ENCODE measurements at places on chromosomes 7 and 10.
A peak's percentile ranks its signal among the peaks of the same experiment; 100 is the strongest.

DNA sequence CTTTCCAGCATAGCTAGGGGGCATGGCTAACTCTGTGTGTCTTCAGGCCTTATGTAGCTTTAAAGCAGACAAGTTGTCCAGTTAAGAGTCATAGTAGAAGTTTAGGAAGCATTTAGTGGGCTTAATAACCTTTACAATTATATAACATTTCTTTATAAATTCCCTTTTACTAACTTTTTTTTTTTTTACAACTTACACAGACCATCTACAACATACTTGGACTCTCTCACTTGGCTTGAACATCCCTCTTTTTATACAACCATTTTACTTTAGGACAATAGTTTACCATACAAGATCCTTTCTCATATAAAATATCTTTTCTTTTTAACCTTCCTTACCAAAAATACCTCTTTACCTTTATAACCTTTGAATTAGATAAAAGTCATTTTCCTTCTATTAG, 26.3 kb downstream of the SP4 start:
- DNase-seq, result no peak

GRCh38 chr7:954330-955238, at the start of gene ADAP1:
Gene ADAP1 (minus strand): TSS chr7:954680. CDS start chr7:954477, 203 bp downstream.
- peak; percentile 46 for DNase-seq

DNA sequence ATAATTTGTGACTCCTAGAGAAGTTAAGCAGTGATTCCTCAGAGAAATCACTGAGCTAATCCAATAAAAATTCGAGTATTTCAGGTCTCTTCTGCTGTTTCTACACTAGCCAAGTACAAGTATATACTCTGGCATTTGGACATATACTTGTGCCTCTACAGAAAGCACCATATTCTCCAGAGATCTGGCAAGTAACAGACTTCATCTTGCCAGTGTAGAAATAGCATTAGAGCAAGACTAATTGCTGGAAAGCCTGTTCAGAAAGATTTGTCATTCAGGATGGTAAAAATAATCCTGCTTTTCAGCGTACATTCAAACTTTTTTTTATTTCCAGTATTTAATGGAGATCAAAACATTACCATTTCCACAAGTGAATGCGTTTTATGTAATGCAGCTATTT, 410.8 kb upstream of the ETV1 start:
- no peak for DNase-seq

GRCh38 chr10:103145046-103145445, 48.0 kb downstream of the NT5C2 start:
- peak; percentile 88 for DNase-seq

- DNase-seq, result peak; percentile 58
Measured at GRCh38 chr10:61642676-61643075, 20.1 kb upstream of the CABCOCO1 start.

DNA sequence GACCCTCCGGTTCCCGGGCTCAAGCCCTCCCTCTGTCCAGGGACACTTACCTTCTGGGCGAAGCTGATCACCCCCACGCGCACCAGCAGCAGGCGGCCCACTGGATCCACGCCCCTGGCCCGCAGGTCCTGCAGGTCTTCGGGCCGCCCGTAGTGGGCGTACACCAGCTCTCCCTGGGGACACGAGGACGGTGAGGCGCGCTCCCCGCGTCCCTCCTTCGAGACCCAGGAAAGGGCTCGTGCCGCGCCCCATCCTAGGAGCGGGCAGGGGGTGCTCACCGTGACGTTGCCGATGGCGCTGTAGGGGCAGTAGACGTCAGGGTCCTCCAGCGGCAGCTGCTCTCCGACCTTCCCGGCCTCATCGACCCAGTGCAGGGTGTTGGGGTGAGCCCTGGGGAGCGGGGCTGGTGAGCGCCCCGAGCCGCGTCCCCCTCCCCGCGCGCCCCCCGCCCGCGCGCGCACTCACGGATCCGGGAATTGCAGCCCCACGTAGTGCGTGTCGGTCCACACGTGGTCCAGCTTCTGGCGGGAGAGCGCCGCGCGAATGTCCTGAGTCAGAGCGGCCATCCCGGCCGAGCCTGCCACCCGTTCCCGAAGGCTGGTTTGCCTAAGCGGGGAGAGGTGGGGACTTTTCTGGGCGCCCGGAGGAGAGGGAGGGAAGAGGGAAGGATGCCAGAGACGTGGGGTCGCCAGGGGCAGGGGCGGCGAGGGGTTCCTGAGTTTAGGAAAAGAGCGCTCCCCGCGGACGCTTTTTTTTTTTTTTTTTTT, 8.2 kb downstream of the TFR2 start:
- DNase-seq, result peak; percentile 53

DNA sequence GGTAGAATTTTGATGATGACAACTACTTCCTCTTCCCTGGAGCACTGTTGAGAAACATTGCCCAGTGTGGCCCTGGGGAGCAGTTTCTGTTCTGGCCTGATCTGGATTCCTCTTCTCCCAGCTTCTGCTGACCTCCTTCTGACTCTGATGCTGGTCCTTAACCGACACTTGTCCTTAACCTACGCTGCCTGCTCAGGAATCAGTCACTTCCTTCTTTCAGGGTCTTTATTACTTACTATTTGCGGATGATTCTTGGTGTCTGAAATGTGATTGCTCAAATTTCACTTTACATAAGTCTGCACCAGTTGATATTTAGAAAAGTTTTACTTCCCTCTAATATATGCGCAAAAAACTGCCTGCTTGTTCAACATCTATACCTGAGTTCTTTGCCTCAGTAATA, 164.1 kb downstream of the PTEN start:
- no peak for DNase-seq

- DNase-seq, result no peak
Measured at GRCh38 chr7:20113427-20114027, 103.7 kb downstream of the MACC1 start.

- no peak for DNase-seq
Measured at GRCh38 chr7:74542558-74543117, 88.9 kb downstream of the GTF2IRD1 start.

- no peak for DNase-seq
Measured at GRCh38 chr7:28998105-28998504, 40.0 kb upstream of the TRIL start.

GRCh38 chr10:127013211-127013656, 108.0 kb downstream of the DOCK1 start:
- DNase-seq, result no peak

GRCh38 chr7:50653981-50654425, 88.8 kb upstream of the DDC start:
- DNase-seq, result no peak

- peak; percentile 49 for DNase-seq
Measured at GRCh38 chr7:15602236-15602635, 40.4 kb upstream of the AGMO start.

GRCh38 chr10:102112210-102112817, 7.9 kb downstream of the LDB1 start:
- DNase-seq, result no peak

DNA sequence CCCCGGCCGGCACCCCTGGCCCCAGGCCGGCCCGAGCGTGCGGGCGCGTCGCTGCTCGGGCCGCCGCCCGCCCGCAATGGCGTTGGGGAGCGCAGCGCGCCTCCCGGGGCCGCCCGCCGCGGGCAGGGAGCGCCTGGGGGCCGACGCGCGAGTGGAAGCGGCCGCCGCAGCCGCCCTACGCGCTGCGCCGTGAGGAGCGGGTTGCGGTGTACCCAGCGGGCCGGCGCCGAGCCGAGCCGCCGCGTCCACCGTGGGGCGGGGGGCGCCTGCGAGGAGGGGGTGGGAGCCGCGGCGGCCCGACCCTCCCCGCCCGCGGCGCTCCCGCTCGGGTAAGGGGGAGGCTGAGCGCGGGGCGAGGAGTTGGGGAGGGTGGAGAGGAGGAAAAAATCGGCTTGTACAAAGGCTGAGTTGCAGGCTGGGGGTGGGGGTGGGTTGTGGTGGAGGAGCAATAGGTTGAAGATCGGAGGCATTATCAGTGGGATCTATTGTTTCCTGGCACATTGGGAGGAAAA, 473 bp downstream of the PPP1R9A start:
- peak; percentile 13 for DNase-seq

- DNase-seq, result peak; percentile 35
Measured at GRCh38 chr7:124032369-124033094, at the start of gene TMEM229A. Gene TMEM229A (minus strand): TSS chr7:124033067. CDS start chr7:124033003, 64 bp downstream.

GRCh38 chr10:51358227-51358626, 283.9 kb downstream of the PRKG1 start:
- DNase-seq, result no peak

DNA sequence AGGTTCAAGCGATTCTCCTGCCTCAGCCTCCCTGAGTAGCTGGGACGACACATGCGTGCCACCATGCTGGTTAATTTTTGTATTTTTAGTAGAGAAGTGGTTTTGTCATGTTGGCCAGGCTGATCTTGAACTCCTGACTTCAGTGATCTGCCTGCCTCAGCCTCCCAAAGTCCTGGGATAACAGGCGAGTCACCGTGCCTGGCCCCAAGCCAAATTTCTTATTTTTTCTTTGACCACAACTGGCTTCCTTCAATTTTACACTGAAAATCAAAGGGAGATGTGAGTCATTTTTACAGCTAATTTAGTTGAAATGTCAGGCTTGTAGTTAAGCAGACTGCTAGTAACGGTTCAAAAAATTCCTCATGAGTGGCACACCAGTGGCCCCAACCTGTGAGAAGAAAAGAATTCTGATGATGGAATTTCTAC, 7.8 kb downstream of the RNF216 start:
- peak; percentile 97 for DNase-seq

- no peak for DNase-seq
Measured at GRCh38 chr10:69661414-69662172, 31.5 kb downstream of the FAM241B start.

GRCh38 chr7:82700741-82701140, 257.2 kb upstream of the CACNA2D1 start:
- DNase-seq, result no peak

- DNase-seq, result no peak
Measured at GRCh38 chr7:49769285-49769857, 4.1 kb upstream of the VWC2 start.

DNA sequence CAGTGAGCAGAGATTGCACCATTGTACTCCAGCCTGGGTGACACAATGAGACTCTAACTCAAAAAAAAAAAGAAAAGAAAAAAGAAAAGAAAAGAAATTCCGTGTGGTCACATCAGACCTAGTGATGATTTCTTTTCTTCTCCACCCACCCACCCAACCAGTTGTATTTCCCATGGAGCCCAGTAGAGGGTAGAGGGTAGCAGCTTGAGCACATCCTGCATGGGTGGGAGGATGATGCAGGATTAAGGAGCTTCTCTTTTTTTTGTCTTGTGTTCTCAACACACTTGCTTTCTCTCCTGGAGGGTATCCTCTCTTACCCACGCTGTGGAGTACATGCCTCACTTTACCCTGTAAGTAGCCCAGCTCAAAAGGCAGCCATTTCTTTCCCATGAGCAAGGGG, 118.6 kb upstream of the CARD11 start:
- DNase-seq, result peak; percentile 11

- peak; percentile 38 for DNase-seq
Measured at GRCh38 chr7:69873512-69873911, 275.2 kb downstream of the AUTS2 start.

All from fibroblast of skin of back (primary cell).